ENCODE measurements at places on chromosomes 3 and 15. TPM values are rescaled to one million over a fixed set of nuclear protein-coding genes. Genes with fewer than 3 reads are reported as not detected.
A peak's percentile ranks its signal among the peaks of the same experiment; 100 is the strongest.

CLPX gene
- 18.0 TPM for total RNA-seq

DNA sequence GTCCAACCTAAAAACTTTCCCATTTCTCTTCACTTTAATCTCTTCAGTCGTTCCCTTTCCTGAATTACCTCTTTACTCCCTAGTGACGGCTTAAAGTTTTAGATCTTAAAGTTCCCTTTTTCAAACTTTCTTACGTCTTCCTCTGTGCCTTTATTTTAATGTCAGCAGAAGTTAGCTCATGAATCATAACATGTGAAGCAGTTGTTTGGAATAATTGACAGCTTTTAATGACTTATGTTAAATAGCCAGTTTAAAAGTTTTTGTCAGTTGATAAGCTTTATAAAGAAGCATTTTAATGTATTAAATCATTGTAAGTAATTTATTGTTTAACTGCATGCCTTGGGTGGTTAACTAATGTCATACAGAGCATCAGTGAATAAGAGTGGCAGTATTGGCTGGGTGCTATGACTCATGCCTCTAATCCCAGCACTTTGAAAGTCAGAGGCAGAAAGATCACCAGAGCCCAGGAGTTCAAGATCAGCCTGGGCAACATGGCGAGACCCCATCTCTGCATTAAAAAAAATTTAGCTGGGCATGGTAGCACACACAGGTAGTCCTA is 33.9 kb downstream of the PIK3CA start:
- DNase-seq, result peak; percentile 36

BDH1 gene
- 19.9 TPM for total RNA-seq

DNA sequence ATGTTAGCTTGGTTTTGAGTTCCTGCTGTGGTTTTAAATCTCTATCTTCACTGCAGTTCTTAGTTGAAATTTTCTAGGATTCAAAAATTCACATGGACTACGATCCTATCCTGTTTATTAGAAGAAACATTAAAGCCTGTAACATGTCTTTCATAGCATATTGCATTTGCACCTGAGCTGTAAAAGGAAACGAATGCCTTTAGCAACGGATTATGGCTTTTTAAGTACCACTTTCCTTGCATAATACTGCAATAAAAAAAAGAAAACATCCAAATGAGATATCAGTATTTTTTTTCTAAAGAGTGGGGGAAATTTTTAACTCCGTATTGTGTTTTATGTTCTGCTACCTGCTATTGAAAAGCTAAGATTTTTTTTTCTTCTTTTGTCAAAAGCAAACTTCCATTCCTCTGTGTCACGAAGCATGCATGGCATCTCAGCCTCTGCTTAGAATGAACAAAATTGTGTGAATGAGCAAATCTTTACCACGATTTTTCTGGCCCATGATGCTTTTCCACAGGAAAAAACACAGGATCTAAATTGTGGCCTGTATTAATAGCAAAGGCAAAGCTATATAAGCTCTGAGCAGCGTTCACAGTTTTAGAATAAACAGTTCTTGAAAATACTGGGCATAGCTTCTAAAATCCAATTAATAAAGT is 110.0 kb upstream of the CDIN1 start:
- no peak for DNase-seq

- DNase-seq, result peak; percentile 61
Observed at GRCh38 chr3:141940194-141940776, 63.8 kb downstream of the ATP1B3 start.

GOLGA6D gene
- total RNA-seq, result under 0.01 TPM

CCRL2 gene
- total RNA-seq, result 7.0 TPM

SPCS1 gene
- 44.7 TPM for total RNA-seq

DNA sequence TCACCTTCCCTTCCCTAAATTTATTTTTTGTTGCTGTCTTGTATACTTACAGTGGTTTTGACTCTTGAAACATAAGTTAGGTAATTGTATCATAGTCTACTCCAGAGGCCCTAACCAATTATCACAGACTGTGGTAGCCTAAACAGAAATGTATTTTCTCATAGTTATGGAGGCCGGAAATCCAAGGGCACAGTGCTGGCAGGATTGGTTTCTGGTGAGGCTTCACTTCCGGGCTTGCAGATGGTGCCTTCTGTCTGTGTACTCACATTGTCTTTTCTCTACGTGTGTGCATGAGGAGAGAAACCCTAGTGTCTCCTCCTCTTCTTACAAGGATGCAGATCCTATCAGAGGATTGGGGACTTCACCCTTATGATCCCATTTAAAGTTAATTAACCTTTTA is 290.2 kb upstream of the KCNMB2 start:
- no peak for DNase-seq

FMN1 gene
- total RNA-seq, result 0.27 TPM

SOX14 gene
- total RNA-seq, result not detected

IGSF11 gene
- under 0.01 TPM for total RNA-seq

- peak; percentile 66 for DNase-seq
Observed at GRCh38 chr3:10738688-10739372, 77.2 kb upstream of the SLC6A11 start.

All from hematopoietic multipotent progenitor cell (in vitro differentiated cells).